ENCODE measurements at places on chromosomes 4 and X.

GRCh38 chrX:7503251-7503650 lies 339.7 kb upstream of the VCX start:
- DNase-seq, result no peak

DNA sequence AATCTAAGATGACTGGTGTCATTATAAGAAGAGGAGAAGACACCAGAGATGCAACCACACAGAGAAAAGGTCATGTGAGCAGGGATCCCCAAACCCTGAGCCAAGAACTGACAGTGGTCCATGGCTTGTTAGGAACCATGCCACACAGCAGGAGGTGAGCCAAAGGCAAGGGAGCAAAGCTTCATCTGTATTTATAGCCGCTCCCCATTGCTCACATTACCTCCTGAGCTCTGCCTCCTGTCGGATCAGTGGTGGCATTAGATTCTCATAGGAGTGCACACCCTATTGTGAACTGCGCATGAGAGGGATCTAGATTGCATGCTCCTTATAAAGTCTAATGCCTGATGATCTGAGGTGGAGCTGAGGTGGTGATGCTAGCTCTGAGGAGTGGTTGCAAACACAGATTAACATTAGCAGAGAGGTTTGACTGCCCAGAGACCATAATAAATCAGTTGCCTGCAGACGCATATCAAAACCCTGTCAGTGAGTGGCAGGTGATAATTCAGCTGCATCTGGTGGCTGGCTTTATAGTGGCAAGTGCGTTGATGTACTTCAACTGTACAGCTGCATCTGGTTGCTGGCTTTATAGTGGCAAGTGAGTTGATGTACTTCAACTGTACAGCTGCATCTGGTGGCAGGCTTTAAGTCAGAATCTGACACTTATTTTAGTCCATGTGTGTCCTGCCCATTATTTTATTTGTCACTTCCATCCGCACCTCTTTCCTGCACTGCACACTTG lies 19.8 kb upstream of the CXCL2 start:
- DNase-seq, result no peak

GRCh38 chr4:36556984-36557383 lies 275.6 kb downstream of the DTHD1 start:
- no peak for DNase-seq

- no peak for DNase-seq
Measured at GRCh38 chr4:14254252-14254651, 626.7 kb upstream of the BOD1L1 start.

DNA sequence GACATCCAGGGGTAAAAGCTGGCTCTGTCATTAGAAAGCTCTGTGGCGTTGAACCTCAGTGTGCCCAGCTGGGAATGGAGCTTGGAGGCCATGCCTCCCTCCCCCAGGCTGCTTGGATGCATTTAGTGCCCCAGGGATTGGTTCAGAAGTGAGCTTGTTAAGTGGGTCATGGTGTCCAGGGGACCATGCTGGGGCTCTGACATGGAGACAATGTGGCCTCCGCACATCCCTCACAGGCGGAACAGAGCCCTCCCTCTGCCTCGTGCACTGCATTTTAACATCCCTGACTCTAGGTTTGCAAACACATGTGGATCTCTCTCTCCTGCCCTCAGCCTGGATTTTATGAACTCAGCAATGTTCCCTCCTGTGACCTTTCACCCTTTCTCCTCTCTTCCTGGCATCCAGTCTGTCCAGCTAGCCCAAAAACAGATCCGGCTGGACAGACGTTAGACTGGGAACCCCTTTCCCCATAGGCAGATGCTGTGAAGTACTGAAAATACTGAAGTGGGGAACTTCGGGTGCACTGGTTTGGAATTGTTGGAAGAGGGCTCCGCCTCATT lies 81.5 kb downstream of the SORCS2 start:
- DNase-seq, result no peak

GRCh38 chrX:132271311-132271778 lies 52.1 kb upstream of the RAP2C start:
- no peak for DNase-seq

DNA sequence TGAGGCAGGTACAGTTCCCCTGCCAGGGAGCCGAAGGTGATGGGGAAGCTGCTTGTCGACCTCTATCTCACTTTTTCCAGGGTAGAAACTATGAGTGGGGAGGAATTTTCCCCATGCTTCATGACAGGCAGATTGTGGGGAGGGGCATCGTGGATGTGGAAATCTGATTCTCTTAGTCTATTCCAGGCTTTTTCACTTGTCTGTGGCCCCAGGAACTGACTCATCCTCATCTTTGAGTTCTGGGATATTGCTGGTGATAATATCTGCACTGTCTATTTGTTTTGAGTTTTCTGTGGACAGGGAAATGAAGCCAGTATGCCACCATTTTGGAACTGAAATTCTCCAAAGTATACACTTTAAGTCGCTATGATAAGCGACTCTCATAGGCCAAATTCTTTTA lies 7.6 kb upstream of the TLR2 start:
- DNase-seq, result no peak

GRCh38 chr4:21555083-21555482 lies 393.5 kb downstream of the KCNIP4 start:
- no peak for DNase-seq

DNA sequence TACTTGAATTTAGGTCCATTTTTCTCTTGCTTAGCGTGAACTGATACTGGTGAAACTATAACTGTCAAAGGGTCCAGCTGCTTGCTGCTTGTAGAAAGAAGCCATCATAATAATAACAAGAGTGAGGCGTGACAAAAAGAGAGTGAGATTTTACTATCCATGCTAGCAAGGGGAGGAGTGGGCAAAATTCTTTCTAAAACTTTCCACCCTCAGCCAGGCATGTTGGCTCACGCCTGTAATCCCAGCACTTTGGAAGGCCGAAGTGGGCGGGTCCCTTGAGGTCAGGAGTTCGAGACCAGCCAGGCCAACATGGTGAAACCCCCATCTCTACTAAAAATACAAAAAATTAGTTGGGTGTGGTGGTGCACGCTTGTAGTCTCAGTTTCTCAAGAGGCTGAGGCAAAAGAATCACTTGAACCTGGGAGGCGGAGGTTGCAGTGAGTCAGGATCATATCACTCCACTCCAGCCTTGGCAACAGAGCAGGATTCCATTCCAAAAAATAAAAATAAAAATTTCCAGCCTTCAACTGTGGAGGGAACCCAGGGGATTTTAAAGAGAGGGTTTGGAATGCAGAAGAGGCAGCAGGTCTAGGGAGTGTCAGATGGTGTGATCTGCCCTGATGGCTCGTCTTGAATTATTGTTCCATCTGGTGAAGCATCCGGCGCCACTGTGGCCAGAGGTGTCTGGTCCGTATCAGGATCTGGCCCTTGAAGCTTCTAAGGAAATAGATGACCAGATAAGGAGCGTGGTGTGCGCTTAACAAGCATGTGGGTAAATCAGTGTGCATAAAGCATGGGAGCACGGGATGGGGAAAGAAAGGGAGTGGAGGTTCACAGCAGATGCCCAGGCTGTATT lies 51.8 kb downstream of the LRP2BP start:
- peak; percentile 68 for DNase-seq

GRCh38 chr4:165542476-165542875 lies 163.7 kb downstream of the CPE start:
- DNase-seq, result peak; percentile 24

DNA sequence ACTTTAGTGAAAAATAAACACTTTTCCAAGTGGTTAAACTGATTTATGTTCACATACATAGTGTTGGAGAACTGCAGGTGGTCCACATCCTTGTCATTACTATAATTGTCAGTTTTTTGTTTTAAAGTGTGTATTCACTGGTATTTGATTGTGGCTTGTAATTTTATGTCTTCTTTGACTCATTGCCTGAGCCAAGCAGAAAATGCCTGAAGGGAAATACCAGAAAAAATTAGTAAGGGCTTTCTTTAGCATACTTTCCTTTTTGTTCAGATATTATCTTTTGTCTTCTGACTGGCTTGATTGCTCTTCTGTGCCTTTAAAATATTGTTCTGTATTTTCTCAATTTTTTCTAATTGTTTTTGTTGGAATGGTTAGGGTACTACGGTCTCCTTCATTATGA lies 981.3 kb downstream of the C4orf33 start:
- no peak for DNase-seq

GRCh38 chr4:164115236-164115635 lies 620.7 kb downstream of the TMA16 start:
- no peak for DNase-seq

GRCh38 chrX:41335958-41336331 lies 2.0 kb downstream of the DDX3X start:
- DNase-seq, result no peak

DNA sequence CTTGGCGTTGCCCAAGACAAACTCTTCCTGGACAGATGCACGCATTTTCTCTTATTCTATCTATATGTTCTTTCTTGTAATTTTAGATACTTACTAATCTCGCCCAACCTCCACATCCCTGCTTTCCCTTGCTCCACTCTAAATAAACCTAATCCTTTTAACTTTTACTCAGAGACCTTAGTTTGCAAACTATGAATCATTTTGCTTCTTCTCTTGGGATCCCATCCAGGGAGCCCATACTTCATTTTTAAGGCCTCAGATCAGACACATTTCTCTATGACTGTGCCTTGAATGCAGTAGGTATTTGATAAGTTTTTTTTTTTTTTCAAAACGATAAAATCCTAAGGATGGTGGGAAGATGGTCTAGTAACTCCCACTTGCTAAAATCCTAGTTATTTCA lies 353.8 kb upstream of the HAND2 start:
- DNase-seq, result no peak

DNA sequence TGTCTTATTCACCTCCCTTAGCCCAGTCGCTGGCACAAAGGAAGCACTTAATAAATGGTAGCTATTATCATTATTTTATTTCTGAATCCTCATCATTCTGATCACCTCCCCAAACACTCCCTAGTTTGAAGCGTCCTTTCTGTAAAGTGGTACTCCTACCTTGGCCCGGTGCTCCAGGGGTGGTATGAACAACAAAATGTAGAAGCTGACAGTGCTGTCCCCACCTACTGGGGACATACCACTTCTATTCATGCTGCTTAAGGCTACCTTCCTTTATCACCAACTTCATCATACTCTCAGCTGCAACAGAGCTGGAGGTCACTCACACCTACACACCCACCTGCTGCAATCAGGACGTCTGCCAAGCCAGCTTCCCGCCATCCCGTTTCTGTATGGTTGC lies 40.8 kb upstream of the APLN start:
- DNase-seq, result no peak

DNA sequence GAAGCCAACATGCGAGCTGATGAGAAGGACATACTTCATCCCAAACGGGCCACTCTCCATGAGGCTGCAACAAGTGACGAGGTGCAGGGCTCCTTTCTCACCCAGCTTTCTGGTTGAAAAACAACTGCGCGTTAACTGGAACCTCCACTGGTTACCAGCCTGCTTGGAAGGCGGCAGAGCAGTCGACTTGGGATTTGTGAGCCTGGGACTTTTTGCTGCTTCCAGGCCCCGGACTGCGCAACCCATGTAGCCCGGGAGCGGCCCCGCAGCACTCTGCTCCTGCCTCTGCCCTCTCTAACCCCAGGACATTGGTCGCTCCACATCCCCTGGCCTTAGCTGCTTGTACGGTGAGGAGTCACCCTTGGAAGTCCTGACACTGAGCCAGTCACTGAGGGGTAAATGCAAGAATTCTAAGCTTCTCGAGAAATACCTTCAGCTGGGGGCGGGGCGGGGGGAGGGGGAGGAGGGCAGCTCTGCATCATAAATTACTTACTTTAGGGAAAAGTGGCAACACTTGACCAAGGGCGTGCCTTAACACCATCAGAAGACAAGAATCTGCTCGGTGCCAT lies 72.7 kb downstream of the MTMR1 start:
- DNase-seq, result no peak

DNA sequence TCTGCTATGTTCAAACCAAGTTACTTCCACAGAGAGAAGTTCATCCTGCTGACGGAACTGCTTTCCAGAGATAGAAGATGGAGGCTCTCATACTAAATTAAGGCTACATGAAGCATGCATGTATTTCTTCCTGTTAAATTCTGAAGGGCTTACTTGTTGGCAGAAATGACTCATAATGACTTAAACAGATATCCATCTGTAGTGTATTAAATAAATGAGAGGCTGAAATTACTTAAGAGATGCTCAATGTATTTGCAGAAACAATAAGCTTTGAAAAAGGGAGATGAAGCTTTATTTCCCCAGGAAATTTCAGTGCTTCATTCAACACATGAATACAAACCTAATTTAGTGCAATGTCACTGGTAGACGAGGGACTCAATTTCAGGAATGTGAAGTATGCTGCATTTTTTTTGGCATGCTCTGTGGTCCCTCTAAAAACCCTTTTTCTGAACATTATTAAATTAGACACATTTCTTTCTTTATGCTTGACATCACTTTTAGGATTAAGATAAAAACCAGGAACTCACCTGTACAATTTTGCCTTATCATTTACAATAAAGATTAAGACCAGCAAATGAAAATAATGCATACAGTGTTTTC lies 759.1 kb upstream of the POU3F4 start:
- DNase-seq, result no peak

DNA sequence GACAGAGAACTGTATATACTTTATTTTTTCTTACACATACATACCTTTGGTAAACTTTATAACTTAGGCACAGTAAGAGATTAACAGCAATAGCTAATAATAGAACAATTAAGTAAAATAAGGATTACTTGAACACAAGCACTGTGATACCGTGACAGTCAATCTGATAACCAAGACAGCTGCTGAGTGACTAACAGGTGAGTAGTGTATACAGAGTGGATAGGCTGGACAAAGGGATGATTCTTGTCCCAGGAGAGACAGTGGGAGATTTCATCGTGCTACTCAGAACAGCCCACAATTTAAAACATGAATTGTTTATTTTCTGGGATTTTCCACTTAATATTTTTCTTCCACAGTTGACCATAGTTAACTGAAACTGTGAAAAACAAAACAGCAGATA lies 411.8 kb downstream of the PPP1R2C start:
- no peak for DNase-seq

DNA sequence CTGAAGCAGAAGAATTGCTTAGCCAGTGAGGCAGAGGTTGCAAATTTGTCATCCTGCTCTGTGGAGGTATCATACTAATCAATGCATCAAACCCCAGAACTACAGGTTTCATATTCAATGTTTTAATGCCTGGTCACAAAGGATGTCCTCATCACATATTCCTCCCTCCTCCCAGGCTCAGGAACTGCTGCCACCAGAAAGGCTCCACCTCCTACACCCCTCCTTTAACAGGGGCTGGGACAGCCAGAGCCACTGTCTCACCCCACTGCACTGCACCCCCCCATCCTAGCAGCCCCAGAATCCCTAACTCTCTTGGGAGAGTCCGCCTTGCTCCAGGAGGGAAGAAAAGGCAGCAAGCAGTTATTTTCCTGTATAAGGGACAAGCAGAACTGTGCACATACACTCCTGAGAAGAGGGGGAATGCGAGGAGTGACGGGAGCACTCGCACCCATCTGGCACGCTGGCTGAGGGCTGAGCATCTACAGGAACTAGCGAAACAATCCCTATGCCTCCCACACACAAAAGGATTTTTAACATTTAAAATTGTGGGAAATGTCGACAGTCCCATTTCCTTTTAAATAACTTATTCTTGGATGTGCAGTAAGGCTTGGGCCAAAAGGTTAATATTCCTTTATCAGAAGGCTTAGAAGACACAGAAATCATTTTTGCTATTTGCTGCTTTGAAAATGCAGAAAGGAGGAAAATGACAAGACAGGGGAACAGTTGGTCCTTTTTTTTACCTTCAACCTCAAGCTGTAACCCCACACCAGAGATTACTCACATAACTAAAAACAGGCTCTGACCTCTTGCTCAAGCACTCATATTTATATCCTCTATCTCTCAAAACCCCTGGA lies 27.8 kb downstream of the CD99L2 start:
- no peak for DNase-seq

Measured in NCI-H524 treated with DMSO at 0.1 percent for 48 hours (cell line).